ENCODE measurements at places on chromosomes 12 and 14.

DNA sequence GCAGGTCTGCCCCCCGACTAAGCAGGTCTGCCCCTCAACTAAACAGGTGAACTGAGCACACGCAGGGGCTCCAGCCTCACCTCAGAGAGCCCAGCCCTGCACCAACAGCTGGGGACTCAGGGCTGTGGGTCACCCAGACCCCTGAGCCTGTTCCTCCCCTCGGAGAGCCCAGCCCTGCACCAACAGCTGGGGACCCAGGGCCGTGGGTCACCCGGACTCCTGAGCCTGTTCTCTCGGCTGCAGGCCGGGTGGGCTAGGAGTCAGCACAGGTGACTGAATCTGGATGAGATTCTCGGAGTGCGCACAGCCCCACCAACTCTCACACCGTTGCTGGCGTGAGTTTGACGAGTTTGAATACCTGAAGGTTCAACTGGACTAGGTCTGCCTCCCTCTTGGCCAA lies 20.3 kb upstream of the ANKLE2 start:
- DNase-seq, result no peak

DNA sequence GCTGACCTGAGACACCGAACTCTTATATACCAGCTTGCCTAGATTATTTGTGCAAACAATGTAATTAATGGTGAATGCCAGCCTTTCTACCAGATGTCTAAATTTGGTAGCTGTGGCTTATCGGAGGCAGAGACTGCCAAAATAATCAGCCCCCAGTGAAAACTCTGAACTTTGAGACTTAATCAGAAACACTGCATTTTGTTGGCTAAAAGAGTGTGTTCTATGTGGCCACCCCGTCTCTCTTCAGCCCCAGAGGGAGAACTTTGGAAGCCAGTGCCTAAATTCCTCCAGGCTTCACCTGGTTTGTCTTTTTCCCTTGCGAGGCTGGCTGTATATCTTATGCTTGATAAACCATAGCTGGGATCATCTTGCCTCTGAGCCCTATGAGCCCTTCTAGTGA lies 90.1 kb downstream of the LMNTD1 start:
- DNase-seq, result no peak

GRCh38 chr12:80325167-80325959 lies 118.7 kb upstream of the PTPRQ start:
- DNase-seq, result no peak

DNA sequence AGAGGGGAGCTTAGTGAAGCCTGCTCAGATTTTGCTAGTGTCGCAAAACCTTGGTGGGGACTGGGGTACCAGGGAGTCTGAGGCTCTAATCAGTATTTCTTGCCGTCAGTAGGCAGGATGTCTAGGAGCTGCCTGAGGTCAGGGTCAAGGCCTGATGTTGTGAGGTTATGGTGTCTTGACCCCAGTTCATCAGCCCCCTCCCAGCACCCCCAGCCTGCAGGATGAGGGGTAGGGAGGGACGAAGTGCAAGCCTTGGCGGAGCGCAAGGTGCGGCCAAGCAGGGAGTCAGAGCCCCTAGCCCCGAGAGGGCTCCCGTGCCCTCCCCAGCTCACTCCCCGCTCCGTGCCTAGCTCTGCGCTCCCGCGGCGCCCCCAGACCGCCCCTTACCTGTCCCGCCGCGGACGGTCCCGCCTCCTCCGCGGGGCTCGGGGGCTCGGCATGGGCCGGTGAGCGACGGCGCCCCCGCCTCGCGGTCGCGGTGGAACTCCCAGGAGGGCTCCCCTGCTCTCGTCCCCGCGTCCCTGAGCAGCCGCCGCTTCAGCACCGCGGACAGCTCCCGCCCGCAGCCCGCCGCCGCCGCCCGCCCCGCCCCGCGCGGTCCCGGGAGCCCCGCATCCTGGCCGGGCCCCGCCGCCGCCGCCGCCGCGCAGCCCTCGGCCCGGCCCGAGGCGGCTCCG lies 347 bp downstream of the SYNDIG1L start:
- no peak for DNase-seq

GRCh38 chr12:105321125-105321524 lies 9.4 kb upstream of the C12orf75 start:
- DNase-seq, result no peak

- DNase-seq, result no peak
Observed at GRCh38 chr12:49559011-49559675, 8.8 kb downstream of the MCRS1 start.

- no peak for DNase-seq
Observed at GRCh38 chr14:92844204-92844603, 50.1 kb downstream of the GOLGA5 start.

GRCh38 chr12:53205747-53206419 lies 1.2 kb downstream of the ITGB7 start:
- DNase-seq, result no peak

GRCh38 chr12:131046813-131047788 lies 93.4 kb downstream of the ADGRD1 start:
- no peak for DNase-seq

DNA sequence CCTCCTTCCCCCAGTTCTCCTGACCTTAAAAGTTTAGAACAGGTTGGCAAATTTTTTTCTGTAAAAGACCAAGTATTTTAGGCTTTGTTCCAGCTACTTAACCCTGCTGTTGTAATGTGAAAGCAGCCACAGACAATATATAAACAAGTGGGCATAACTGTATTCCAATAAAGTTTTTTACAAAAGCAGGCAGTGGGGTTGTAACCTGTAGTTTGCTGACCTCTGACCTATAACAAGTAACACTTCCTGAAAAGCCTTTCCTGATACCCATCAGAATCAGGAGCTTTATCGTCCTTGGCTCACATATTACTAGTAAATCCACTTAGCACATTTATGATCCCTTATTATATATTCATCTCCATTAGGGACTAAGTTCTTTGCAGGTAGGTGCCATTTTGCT lies 13.1 kb upstream of the SMARCC2 start:
- no peak for DNase-seq

- no peak for DNase-seq
Observed at GRCh38 chr12:132593938-132594358, 16.4 kb downstream of the LRCOL1 start.

GRCh38 chr12:70964867-70965510 lies 44.5 kb upstream of the PTPRR start:
- no peak for DNase-seq

GRCh38 chr12:6463216-6463615 lies 7.3 kb downstream of the VAMP1 start:
- no peak for DNase-seq

DNA sequence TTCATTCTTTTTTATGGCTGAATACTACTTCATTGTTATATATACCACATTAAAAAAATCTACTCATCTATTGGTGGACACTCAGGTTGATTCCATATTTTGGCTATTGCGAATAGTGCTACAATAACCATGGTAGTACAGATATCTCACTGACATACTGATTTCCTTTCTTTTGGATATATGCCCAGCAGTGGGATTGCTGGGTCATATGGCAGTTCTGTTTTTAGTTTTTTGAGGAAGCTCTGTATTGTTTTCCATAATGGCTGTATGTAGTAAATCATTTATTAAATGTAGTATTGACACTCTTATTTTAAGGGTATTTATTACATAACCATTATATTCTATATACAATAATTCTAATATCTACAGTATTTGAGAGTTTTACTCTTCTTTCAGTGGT lies 43.7 kb downstream of the PTCSC3 start:
- no peak for DNase-seq

- no peak for DNase-seq
Observed at GRCh38 chr12:48164451-48164850, 7.1 kb upstream of the ASB8 start.

GRCh38 chr12:9237286-9237685 lies 29.1 kb upstream of the PZP start:
- DNase-seq, result no peak

GRCh38 chr14:36723530-36723929 lies 61.9 kb downstream of the PAX9 start:
- DNase-seq, result no peak

- no peak for DNase-seq
Observed at GRCh38 chr12:97940629-97941028, 478.0 kb downstream of the RMST start.

DNA sequence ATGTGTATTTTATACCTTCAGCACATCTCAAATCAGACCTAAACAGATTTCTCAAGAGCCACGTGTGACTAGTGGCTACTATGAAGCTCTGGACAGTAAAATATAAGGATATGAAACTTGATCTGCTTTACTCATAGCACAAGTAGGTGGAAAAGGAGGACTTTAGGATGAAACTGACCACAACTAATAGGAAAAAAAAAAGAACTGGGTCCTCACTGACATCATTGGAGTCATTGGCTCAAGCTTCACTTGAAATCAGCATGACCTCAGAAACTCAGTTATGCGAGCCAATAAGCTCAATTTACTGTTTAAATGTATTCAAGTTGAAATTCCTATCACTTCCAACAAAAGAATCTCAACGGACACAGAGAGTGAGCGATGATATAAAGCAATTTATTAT lies 34.1 kb upstream of the CIT start:
- no peak for DNase-seq

- no peak for DNase-seq
Observed at GRCh38 chr14:50740856-50741255, 72.8 kb upstream of the SAV1 start.

DNA sequence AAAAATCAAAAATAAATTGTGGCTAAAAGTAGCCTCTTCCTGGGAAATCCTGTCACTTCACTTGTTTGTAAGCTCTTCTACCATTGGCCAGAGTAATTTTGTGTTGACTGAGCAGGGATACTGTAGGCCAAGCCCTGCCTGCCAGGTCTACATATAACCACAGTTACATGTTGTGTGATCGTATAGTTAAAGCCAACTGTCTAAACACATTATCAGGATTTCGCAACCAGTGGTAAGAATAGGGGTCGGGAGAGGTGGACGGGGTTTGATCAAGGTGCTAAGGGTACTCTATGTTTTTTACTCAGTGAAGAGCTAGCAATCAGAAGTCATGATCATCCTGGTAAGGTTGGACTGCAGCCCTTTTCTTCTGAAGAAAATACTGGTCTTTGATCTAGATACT lies 13.4 kb downstream of the ANKRD13A start:
- no peak for DNase-seq

DNA sequence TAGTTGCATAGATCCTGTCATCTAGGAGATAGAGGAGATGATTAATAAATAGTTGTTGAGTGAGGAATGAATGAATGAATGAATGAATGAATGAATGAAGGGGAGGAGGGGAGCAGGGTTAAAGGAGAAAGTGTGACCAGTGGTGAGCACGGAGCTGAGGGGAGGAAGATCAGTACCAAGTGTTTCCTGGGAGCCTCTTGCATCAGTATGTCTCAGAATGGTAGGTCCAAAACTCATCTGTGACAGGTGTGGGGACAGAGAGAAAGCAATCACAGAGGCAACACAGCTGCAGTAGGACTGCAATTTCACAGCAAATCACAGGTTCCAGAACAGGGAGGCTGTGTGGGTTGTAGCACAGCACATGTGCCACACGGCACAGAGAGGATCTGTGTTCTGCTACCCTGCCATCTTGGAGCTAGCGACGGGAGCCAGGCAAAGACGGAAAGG lies 14.5 kb upstream of the TNFRSF1A start:
- DNase-seq, result no peak

DNA sequence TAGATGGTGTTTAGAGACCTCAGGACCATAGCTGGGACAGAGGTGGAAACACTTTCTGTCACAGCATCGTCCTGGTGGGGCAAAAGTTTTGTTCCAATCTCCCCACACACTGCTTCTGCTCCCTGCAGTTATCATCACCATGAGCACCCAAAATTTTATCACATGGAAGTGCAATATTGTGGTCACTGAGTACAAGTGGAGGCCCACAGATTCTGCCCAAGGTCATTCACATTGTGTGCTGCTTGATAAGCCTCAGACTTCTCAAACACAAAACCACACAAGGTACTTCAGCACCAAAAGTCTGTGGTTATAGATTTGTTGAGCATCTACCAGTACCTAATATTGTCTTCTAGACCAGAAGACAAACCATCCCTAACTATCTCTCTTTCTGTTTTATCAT lies 554 bp upstream of the KRT77 start:
- DNase-seq, result no peak
